ENCODE measurements at places on chromosomes 4 and X.

GRCh38 chrX:79477691-79478090, 110.6 kb upstream of the ITM2A start:
- no peak for DNase-seq

DNA sequence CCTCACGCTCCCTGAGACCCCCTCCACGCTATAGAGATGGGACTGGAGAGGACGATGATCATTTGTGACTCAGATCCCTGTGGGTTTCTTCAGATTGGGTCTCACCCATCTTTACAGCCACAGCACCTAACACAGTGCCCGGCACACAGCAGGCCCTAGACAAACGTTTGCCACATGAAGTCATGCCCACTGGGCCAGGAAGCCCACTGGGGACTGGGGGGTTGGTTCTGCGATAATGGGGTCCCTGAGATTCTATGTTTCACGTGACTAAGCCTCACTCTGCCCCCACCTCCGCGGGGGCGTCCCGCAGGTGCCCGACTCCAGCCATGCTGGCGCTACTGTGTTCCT, 3.8 kb downstream of the SOD3 start:
- no peak for DNase-seq

DNA sequence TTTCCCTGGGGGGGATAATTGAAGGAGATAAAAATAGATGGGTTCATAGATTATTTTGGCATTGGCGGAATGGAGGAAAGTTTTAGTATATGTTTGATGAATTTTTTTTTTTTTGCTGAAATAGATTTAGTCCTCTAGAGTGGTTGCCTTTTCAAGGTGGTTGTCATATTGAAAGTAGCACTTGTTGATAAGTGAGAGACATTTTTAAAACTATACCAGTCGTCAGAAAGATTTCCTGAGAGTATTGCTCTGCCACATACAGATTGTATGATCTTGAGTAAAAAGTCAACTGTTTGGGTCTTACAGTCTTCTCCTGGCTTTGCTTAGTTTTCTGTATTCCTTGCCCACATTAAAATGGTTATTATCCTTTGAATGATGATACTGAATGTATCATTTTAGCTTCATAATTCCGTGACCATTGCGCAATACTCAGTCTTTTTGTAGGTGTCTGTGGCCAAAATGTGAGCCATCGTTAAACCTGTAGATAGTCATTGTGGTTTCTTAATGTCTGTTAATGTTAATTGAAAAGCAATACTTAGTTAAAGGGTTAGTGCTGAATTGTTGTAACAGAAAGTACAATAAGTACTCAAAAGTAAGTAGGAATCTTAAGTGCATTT, 7.1 kb downstream of the SMARCAD1 start:
- DNase-seq, result no peak

DNA sequence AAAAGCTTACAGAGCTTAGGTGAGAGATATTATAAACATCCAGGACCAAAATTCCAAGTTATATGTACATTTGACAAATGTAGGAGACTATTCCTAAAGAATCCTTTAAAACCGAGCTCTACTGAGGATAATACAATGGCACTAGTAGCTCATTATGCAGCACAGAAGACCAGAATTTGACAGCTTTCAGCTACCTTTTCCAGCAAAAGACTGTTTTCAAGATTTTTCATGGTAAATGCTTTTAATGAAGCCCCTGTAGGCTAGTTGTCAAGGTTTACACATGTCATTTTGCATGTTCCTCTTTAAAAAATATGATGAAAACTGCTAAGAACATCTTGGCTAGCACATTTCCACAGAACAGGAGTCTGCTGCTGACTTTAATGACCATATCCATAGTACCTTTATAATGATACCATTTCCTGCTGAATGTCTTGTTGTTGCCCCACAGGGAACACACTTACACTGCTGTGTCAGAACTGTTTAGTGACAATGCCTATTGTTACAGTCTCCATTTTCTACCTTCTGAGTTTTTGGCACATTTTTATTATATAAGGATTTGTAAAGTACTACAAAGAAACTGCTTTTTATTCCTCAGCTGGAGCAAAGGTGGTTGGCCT, 1382.3 kb downstream of the RAPGEF2 start:
- DNase-seq, result no peak
